Activated T-cell treated with anti-CD3 and anti-CD28 coated beads for 48 hours (primary cell): ENCODE measurements at places on chromosomes 12 and 14.

- no peak for DNase-seq
Observed at GRCh38 chr14:91378930-91379578, 38.6 kb downstream of the CCDC88C start.

GRCh38 chr12:89760783-89761182 is 52.1 kb upstream of the ATP2B1 start:
- no peak for DNase-seq

- DNase-seq: no peak
Observed at GRCh38 chr14:24315807-24316596, 4.7 kb downstream of the LTB4R start.

- no peak for DNase-seq
Observed at GRCh38 chr12:82698708-82699564, 12.2 kb downstream of the TMTC2 start.

GRCh38 chr12:6423267-6424007 is 21.3 kb upstream of the CD27 start:
- peak; percentile 67 for DNase-seq

DNA sequence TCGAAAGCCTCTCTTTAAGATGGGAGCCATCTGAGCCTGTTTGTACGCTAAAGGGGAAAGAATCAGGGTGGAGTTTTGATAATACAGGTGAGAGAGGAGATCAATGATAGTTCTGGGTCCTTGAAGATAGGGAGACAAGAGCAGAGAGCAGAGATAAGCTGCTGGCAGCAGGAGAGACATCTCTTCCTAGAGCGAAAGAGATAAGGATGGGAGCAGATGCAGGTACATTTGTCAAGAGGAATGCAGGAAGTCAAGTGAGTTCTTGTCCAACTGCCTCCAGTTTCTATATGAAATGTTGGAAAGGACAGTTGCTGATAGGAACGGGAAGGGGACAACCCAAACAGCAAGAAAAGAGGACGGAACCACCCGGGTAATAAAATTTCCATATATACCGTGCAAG is 24.7 kb upstream of the HIF1A start:
- DNase-seq: no peak

DNA sequence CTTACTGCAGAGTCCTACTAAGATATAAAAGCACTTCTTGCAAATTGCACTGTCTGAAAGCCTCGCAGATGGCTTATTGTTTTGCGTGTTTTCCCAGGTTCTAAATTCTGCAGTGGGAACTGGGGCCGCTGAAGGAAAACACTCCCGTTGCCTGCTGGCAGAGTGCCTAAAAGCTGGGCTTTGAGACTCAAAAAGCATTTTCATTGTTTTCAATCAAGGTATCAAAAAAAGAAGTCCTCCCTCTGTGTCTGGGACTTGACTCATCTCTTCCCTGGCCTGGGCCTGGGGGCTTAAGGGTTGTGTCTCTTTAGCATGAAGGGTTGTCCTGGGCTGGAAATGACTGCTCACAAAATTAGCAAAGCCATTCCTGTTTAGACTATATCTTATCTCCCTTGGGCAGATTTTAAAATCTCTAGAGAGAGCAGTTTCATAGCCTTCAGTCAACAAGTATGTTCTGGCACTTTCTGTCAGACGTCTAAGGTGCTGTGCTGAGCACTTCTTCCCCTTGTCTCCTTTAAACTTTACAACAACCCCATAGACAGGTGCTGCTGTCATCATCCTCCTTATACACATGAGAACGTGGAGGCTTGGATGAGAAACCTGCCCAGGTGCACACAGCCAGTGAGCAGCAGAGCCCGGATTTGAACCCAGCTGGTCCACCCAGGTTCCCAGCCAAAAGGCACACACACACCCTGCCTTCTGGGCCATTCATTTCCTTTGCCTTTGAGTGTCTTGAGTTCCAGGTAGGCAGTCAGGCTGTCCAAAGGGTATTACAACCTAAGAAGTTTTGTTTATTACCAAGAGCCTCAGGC is 31.1 kb downstream of the ELK3 start:
- no peak for DNase-seq

GRCh38 chr14:31395572-31396205 is 24.7 kb downstream of the HEATR5A start:
- no peak for DNase-seq

- no peak for DNase-seq
Observed at GRCh38 chr12:58925751-58926150, 5.4 kb upstream of the LRIG3 start.

GRCh38 chr12:113440947-113441782 is 19.0 kb downstream of the SDSL start:
- DNase-seq: no peak

DNA sequence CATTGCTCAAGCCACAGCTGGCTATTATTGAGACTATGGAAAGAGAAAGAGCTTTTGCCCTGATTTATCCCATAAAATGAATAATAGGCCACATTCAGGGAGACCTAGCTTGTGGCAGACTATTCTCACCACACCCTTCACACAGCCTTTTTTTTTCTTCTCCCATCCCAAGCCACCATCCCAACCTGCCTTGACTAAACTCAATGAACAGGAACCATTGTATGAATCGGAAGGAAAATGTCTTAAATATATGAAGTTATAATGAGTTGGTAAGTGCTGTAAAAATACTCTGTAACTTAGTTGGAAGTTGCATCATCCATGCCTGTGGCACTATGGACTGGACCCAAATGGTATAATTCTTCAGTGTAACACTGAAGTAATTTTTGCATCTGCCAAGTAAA is 338.4 kb downstream of the RAD51B start:
- DNase-seq: no peak
